ENCODE measurements at places on chromosomes 16 and 17. TPM values are rescaled to one million over a fixed set of nuclear protein-coding genes. Genes with fewer than 3 reads are reported as not detected.
A peak's percentile ranks its signal among the peaks of the same experiment; 100 is the strongest.

DNA sequence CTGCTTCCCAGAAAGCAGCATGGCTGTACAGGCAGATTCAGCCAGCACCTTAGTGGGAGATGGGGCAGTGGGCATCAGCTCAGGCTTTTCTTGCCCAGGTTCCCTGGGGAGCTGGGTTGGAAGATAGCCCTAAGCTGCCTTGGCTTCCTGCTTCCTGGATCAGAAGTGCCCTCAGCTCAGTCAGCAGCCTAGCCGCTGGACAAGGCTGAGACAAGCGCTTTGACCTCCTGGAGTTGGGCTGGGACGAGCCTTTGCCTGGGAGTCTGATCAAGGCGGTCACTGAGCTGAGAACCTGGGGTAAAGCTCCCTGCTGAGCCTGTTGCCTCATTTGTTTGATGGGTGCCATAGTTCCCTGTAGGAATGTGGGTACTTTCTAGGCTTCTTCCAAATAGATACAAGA, 190.0 kb downstream of the RAB11FIP4 start:
- ATAC-seq: peak; percentile 31

TOX3 gene
- total RNA-seq: not detected

ZFPM1 gene
- total RNA-seq: 0.52 TPM

DNA sequence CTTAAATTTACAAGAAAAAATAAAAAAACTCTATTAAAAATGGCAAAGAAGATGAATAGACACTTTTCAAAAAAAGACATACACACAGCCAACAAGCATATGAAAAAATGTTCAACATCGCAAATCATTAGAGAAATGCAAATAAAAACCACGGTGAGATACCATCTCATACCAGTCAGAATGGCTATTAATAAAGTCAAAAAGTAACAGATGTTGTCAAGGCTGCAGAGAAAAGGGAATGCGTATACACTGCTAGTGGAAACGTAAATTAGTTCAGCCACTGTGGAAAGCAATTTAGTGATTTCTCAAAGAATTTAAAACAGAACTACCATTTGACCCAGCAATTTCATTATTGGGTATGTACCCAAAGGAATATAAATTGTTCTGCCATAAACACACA, 31.4 kb downstream of the CAPNS2 start:
- ATAC-seq: no peak

DNA sequence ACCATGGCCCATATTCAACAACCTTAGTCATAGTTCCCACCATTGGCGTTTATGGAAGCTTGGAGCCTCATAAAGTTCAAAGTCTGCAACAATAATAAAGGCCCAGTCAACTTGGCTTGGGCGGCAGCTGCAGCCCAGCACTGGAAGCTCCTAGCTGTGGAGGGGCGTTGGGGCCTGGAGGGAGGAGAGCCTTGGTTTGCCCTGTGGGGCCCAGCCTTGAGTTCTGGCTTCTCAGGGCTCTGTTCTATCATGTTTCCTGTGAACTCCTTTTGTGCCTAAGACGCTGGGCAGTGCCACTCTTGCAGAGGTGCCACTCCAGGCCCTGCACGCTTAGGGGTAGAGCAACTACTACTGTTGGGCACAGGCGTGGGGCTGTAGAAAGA, 927 bp upstream of the ENGASE start:
- no peak for ATAC-seq

COG8 gene
- 47.0 TPM for total RNA-seq

DNA sequence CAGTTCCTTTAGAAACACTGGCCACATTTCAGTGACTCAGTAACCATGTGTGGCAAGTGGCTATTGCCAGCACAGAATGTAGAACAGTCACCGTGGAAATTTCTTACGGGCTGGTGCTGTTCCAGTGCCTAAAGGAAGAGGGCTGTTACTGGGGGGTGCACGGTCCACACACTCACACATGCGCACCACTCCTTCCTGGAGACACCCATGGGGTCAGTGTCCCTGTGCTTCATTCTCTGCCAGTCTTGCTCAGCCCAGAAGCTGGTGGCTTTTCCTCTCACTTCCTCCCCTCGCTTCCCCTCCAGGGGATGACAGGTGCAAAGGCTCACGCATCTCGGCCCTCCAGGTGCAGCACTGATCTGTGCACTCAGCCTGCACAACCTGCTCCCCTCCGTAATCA, 115.6 kb downstream of the CCDC182 start:
- no peak for ATAC-seq

- ATAC-seq: no peak
These were observed 270.2 kb upstream of the RPL38 start for GRCh38 chr17:73933164-73933766.

- no peak for ATAC-seq
These were observed 11.7 kb upstream of the CNTNAP4 start for GRCh38 chr16:76265434-76266045.

MYCBPAP gene
- 0.31 TPM for total RNA-seq

CD300H gene
- not detected for total RNA-seq

RNF112 gene
- 1.6 TPM for total RNA-seq

GPR179 gene
- 0.08 TPM for total RNA-seq

- ATAC-seq: peak; percentile 51
These were observed 5.4 kb upstream of the MMD start for GRCh38 chr17:55426851-55427586.

SPATA33 gene
- 1.7 TPM for total RNA-seq

CCL8 gene
- total RNA-seq: not detected

WSB1 gene
- total RNA-seq: 200 TPM

GRCh38 chr16:66891797-66892196, 11.5 kb downstream of the PDP2 start:
- no peak for ATAC-seq

SLFN12 gene
- total RNA-seq: 7.9 TPM

DNA sequence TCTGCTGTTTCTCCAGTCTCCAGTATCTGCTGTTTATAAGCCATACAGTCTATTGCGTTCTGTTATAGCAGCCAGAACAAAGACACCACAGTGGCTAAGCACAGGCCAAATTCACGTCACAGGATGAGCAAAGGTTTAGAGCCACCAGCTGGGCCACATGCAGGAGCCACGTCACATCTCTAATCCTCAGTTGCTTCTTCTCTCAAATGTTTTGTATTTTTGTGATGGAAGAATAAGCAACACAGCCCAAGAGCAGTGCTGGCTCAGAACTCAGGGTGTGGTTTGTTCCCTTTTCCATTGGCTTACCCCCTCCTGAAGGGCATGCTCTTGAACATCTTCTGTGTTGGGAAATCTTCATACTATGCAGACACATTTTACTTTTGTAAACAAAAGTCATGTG, 309.4 kb upstream of the CDH5 start:
- peak; percentile 80 for ATAC-seq

DNA sequence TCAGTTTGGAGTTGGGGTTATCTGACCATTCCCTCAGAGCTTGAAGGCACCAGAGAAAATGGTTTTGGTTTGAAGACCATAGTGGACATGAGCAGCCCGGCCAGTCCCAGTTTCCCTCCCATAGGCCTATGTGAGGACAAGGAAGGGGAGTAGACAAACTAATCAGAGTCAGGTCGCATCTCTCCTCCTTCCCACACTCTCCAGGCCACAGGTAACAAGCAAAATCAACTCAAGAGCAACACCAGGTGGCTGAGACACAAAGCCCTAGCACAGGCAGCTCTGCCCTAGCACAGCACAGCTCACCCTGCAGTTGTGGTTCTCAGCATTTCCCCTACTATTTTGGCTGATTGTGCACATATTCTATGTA, 7.2 kb downstream of the SUPT4H1 start:
- no peak for ATAC-seq

YBX2 gene
- total RNA-seq: 6.5 TPM

GRB7 gene
- total RNA-seq: not detected

KRT27 gene
- total RNA-seq: not detected

GRCh38 chr16:80164966-80165550, 375.7 kb upstream of the DYNLRB2 start:
- ATAC-seq: no peak

- ATAC-seq: no peak
These were observed 30.4 kb downstream of the ATP2C2 start for GRCh38 chr16:84398701-84399100.

DNA sequence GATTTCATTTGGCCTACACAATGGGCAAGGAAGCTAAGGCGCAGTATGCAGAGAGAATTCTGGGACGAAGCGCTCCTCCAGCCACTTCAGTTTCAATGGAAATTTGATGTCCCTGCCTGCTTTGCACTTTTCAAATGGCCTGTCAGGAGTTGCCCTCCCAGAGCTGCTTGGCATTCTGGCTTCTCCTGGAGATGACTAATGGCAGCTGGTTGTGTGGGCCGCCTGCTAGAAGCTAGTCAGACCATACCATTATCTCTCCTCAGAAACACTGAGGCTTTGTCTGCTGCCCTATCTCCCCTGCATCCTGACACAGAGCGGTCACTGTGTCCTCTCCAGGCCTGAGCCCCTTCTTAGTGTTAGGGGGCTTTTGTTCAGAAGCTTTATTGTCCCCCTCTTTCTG, 180.1 kb downstream of the SPECC1 start:
- ATAC-seq: no peak

GRCh38 chr17:57727630-57728175, 17.4 kb downstream of the CCDC182 start:
- ATAC-seq: no peak

JPT2 gene
- total RNA-seq: 29.6 TPM

WFDC1 gene
- 25.0 TPM for total RNA-seq

ASIC2 gene
- 0.15 TPM for total RNA-seq

BAIAP3 gene
- total RNA-seq: 1.1 TPM

EVPL gene
- total RNA-seq: 1.3 TPM

RNF157 gene
- total RNA-seq: 8.1 TPM

DNA sequence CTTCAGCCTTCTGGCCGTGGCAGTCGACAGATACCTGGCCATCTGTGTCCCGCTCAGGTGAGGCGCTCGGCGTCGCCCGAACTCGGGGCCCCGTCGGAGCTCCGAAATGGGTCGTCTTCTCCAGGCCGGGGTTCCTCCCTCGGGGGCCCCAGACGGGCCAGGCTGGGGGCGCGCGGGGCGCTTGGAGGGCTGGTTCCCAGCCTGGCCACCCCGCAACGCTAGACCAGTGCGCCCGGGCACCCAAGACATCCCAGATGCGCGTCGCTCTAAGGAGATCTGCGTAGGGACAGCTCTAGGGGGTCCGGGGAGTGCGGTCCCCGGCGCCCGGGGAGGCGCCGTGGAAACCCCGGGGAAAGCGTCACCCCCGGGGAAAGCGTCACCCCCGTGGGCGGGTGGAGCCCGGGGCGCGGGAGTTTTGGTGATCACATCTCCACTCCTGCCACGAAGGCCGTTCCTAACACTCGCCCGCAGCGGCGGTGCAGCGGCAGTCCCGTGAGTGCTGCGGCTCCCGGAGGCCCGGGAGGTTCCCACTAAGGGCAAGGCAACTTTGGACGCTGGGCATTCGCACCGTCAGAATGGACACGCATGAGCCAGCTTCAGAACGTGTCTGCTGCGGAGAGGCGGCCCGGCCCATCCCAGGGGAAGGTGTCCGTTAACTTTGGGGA, 729 bp downstream of the ADORA2B start:
- no peak for ATAC-seq

- no peak for ATAC-seq
These were observed 252.9 kb downstream of the ZFHX3 start for GRCh38 chr16:72794986-72795385.

Data from gastroesophageal sphincter (tissue), 4 donors.